ENCODE measurements at places on chromosomes 2 and 18. TPM values are rescaled to one million over a fixed set of nuclear protein-coding genes. Genes with fewer than 3 reads are reported as not detected.

CROCC2 gene
- not detected for total RNA-seq

COL4A4 gene
- total RNA-seq = 2.1 TPM

ACMSD gene
- not detected for total RNA-seq

DCDC2C gene
- total RNA-seq = 0.38 TPM

FASTKD2 gene
- total RNA-seq = 31.9 TPM

PMAIP1 gene
- 11.7 TPM for total RNA-seq

RNF152 gene
- 0.01 TPM for total RNA-seq

CCT7 gene
- 543 TPM for total RNA-seq

ARHGAP25 gene
- 0.34 TPM for total RNA-seq

All from A549 treated with Mapracorat at 1 μM for 4 hours (cell line).